ENCODE measurements at places on chromosomes 1 and 21. TPM values are rescaled to one million over a fixed set of nuclear protein-coding genes. Genes with fewer than 3 reads are reported as not detected.

POU3F1 gene
- 2.3 TPM for total RNA-seq

GRCh38 chr1:156295391-156295947, at the start of gene GLMP:
Gene GLMP (minus strand): TSS chr1:156295679. CDS start chr1:156295645, 34 bp downstream.
- H3K4me3 ChIP-seq: peak within 1 kb of the TSS; percentile 89
- peaks cover 21% of the 10 kb centered on the region for H3K4me1 ChIP-seq
- no peaks in the 10 kb centered on the region for H3K27me3 ChIP-seq
- DNase-seq: peak; percentile 46
- peaks cover 24% of the 10 kb centered on the region for H3K36me3 ChIP-seq

DNA sequence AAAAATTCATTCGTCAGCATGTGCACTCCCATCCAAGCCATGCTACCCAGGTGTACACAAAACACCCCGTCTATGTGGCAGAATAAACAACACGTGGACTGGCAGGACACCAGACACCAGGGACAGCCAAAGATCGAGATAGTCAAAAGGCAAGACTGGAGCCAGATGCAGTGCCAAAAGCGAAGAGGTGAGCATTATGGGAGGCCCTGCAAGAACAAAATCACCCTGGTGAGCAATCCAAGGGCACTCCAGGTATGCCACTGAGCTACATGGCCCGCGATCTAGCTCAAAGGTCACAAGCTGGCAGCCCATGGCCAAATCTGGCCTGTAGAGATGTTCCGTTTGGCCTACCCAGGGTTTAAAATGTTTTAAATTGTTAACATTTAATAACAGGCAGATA, 33.7 kb downstream of the PLPP3 start:
- H3K36me3 ChIP-seq: no peaks in the 10 kb centered on the region
- no peak for DNase-seq
- H3K4me1 ChIP-seq: peaks cover 24% of the 10 kb centered on the region

OR2T33 gene
- total RNA-seq: 0.11 TPM

ARMH1 gene
- 11.1 TPM for total RNA-seq

NEK2 gene
- 10.2 TPM for total RNA-seq

CSMD2 gene
- 16.0 TPM for total RNA-seq

GRCh38 chr1:110783292-110783918, 89.5 kb upstream of the CD53 start:
- peaks cover 9% of the 10 kb centered on the region for H3K27me3 ChIP-seq
- H3K4me3 ChIP-seq: no peak overlapping the region
- DNase-seq: peak; percentile 46
- H3K4me1 ChIP-seq: peaks cover 8% of the 10 kb centered on the region

GBP4 gene
- 2.7 TPM for total RNA-seq

DNA sequence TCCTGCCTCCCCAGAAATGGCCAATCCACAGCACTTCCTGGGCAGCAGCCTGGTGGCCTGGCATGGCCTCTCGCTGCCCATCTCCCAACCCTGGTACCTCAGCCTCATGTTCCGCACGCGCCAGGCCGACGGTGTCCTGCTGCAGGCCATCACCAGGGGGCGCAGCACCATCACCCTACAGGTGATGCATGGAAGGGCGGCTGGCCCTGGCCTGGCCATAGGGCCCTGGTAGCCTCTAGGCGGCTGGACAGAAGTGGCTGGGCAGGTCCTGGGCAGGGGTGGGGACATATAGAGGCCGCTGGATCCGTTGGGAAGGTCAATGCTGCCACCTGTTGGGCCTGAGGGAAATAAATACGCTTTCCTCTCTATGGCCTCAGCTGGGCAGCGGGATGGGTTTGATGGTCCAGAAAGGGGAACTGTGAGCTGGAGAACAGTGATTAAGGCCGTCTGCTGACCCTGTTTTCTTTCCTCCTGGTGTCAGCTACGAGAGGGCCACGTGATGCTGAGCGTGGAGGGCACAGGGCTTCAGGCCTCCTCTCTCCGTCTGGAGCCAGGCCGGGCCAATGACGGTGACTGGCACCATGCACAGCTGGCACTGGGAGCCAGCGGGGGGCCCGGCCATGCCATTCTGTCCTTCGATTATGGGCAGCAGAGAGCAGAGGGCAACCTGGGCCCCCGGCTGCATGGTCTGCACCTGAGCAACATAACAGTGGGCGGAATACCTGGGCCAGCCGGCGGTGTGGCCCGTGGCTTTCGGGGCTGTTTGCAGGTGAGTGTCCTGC, 14.4 kb downstream of the CELSR2 start:
- H3K27ac ChIP-seq: peak overlapping the region; percentile 47
- peaks cover 38% of the 10 kb centered on the region for H3K4me1 ChIP-seq
- no peak overlapping the region for H3K4me3 ChIP-seq
- DNase-seq: no peak
- H3K36me3 ChIP-seq: peaks cover 96% of the 10 kb centered on the region

DNA sequence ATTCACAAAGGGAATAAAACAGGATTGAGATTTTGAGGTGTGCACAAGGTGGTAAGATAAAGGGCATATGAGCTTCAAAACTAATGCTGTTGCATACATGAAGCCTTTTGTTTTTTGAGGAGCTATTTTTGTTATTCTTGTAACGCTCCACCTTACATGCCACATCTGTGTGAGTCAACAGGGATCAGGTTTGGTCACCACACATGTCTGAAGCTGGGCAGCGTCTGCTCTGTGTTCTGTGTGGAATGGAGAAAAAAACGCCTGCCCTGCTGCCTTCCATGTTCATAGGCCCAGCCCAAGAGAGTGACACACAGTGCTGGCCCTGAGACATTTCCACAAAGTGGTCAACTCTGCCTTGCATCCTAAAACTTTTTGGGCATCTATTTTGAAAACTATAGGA, 67.7 kb downstream of the MPZL1 start:
- H3K27me3 ChIP-seq: no peaks in the 10 kb centered on the region
- no peaks in the 10 kb centered on the region for H3K4me1 ChIP-seq
- no peak overlapping the region for H3K4me3 ChIP-seq
- no peak overlapping the region for H3K27ac ChIP-seq
- no peak for DNase-seq

GRCh38 chr1:115604508-115604907, 37.3 kb upstream of the VANGL1 start:
- no peak overlapping the region for H3K4me3 ChIP-seq
- no peaks in the 10 kb centered on the region for H3K36me3 ChIP-seq
- H3K27me3 ChIP-seq: no peaks in the 10 kb centered on the region
- no peak overlapping the region for H3K27ac ChIP-seq
- no peaks in the 10 kb centered on the region for H3K4me1 ChIP-seq

DNA sequence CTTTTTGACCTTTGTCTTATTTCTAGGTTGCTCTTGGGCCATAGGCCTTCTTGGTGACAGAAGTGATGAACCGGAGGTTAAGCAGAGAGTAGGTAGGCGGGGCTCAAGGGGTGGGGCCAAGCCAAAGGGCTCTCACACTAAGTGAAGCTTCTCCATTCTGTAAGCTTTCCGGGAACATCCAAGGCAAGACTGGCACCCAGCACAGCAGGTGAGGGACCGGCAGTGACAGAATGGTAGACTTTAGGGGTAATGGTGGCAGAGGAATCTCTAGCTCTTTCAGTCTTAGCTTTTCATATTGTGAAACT, at the start of gene TNFAIP8L2:
TNFAIP8L2 (plus strand) TSS at position 135 of the 305 bp plus-strand sequence. CDS start 2,049 bp downstream, outside the sequence.
- H3K4me3 ChIP-seq: peak within 1 kb of the TSS; percentile 5
- no peak for DNase-seq
- H3K27me3 ChIP-seq: no peaks in the 10 kb centered on the region

- DNase-seq: peak; percentile 81
- H3K27ac ChIP-seq: peak overlapping the region; percentile 68
- H3K27me3 ChIP-seq: no peaks in the 10 kb centered on the region
- H3K36me3 ChIP-seq: peaks cover 62% of the 10 kb centered on the region
- no peak overlapping the region for H3K4me3 ChIP-seq
Measured at GRCh38 chr1:31752952-31753475, 11.1 kb downstream of the ADGRB2 start.

PEX19 gene
- 54.6 TPM for total RNA-seq

GRCh38 chr21:26064506-26064905, 106.1 kb downstream of the APP start:
- H3K4me1 ChIP-seq: peaks cover 6% of the 10 kb centered on the region
- no peak overlapping the region for H3K4me3 ChIP-seq
- H3K27me3 ChIP-seq: no peaks in the 10 kb centered on the region
- no peak overlapping the region for H3K27ac ChIP-seq
- H3K36me3 ChIP-seq: no peaks in the 10 kb centered on the region

- no peaks in the 10 kb centered on the region for H3K4me1 ChIP-seq
- H3K4me3 ChIP-seq: no peak overlapping the region
- H3K27me3 ChIP-seq: no peaks in the 10 kb centered on the region
- DNase-seq: no peak
- H3K27ac ChIP-seq: peak overlapping the region; percentile 8
Measured at GRCh38 chr1:163730411-163730821, 408.7 kb downstream of the NUF2 start.

GRCh38 chr1:93638307-93638847, 43.3 kb downstream of the BCAR3 start:
- no peak overlapping the region for H3K27ac ChIP-seq
- no peaks in the 10 kb centered on the region for H3K27me3 ChIP-seq
- H3K4me3 ChIP-seq: no peak overlapping the region
- DNase-seq: no peak
- peaks cover 33% of the 10 kb centered on the region for H3K4me1 ChIP-seq
- H3K36me3 ChIP-seq: no peaks in the 10 kb centered on the region

- H3K36me3 ChIP-seq: no peaks in the 10 kb centered on the region
- H3K27me3 ChIP-seq: no peaks in the 10 kb centered on the region
- H3K4me3 ChIP-seq: no peak overlapping the region
- DNase-seq: no peak
- no peak overlapping the region for H3K27ac ChIP-seq
Measured at GRCh38 chr1:93964777-93965200, 55.6 kb upstream of the GCLM start.

GRCh38 chr21:31201548-31201947, 142.5 kb downstream of the TIAM1 start:
- H3K4me3 ChIP-seq: no peak overlapping the region
- no peak for DNase-seq
- no peak overlapping the region for H3K27ac ChIP-seq
- H3K27me3 ChIP-seq: no peaks in the 10 kb centered on the region

- H3K4me1 ChIP-seq: no peaks in the 10 kb centered on the region
- no peak overlapping the region for H3K27ac ChIP-seq
- H3K27me3 ChIP-seq: no peaks in the 10 kb centered on the region
- H3K4me3 ChIP-seq: no peak overlapping the region
Measured at GRCh38 chr1:63987014-63987627, 213.3 kb downstream of the ROR1 start.

- peaks cover 2% of the 10 kb centered on the region for H3K27me3 ChIP-seq
- peak overlapping the region; percentile 27 for H3K27ac ChIP-seq
- DNase-seq: no peak
- peak overlapping the region; percentile 61 for H3K4me3 ChIP-seq
Measured at GRCh38 chr1:91883470-91883869, 2.5 kb downstream of the TGFBR3 start.

DNA sequence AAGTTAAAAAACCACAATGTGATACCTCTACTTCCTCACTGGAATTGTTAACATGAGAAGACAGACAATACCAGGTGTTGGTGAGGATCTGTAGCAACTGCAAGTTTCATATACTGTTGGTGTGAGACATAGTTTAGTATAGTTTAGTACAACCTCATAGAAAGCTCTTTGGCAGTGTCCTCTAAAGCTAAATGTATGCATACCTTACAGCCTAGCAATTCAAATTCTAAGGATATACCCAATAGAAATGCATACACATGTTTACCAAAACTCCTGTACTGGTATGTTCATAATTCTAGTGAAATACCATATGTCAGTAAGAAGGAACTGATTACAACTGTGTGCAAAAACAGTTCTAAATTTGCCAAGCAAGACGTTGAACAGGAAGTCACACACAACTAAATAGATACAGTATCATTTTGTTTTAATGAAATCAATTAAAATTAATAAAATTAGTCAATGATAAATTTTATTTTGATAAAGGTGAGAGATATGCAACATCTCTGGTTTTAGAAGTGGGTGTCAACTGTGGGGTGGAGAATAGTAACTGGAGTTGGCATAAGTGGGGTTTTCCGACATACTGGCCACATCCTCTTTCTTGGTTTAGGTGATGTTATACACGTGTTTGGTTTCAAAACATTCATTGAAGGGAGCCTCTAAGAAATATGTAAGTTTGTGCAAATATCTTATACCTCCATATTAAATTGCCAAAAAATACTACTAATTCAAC, 450.7 kb downstream of the PTPRC start:
- H3K4me1 ChIP-seq: no peaks in the 10 kb centered on the region
- no peak overlapping the region for H3K4me3 ChIP-seq
- DNase-seq: no peak
- H3K27me3 ChIP-seq: no peaks in the 10 kb centered on the region
- no peaks in the 10 kb centered on the region for H3K36me3 ChIP-seq

MLLT11 gene
- 54.3 TPM for total RNA-seq

DNA sequence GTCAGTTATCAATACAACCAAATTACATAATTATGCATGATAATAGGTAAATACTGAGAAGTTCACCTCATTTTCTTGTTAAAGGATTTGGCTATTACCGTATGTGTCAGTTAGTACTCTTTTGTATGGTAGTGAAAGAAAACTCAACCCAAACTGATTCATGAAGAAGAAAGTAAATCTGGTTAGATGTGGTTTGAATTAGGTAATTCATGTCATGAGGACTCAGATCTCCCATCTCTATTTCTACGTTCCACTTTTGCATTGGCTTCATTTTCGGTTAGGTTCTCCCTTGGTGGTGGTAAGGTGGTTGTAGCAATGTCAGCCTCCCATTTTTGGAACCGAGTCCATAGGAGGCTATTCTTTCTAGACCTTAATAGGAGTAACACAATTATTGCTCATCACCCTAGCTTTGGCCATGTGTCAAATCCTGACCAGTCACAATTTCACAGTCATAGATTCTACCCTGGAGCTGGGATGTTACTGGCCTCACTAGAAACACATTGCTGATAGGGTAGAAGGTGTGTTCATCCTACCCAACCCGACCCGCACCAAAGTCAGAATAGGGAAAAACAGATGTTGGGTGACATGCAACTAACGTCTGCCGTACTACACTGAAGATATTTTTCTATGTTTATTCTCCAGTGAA, 97.6 kb downstream of the OSBPL9 start:
- no peaks in the 10 kb centered on the region for H3K4me1 ChIP-seq
- H3K27me3 ChIP-seq: no peaks in the 10 kb centered on the region
- H3K27ac ChIP-seq: no peak overlapping the region

- H3K36me3 ChIP-seq: no peaks in the 10 kb centered on the region
- no peak for DNase-seq
- H3K4me3 ChIP-seq: no peak overlapping the region
- H3K27ac ChIP-seq: no peak overlapping the region
- peaks cover 23% of the 10 kb centered on the region for H3K4me1 ChIP-seq
Measured at GRCh38 chr1:18352636-18353265, 128.0 kb upstream of the KLHDC7A start.

DNM3 gene
- 38.5 TPM for total RNA-seq

DNA sequence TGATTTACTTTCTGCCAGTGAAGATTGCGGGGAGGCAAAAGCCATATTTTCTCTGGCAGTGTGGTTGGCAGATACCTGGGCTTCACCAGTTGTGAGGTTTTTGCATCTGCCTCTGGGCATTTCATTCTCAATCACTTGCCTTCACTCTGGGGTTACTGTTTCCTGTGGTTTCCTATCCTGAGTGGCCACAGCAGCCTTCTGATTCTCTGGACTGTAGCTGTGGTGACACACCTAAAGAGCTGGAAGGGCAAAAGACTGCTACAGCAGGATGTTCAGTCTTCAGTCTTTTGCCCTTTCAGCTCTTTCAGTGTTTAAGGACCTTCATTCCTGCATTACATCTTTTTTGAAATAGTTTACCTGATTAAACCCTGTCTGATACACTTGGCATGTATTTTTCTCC, 50.5 kb upstream of the GPR52 start:
- DNase-seq: no peak
- H3K27me3 ChIP-seq: no peaks in the 10 kb centered on the region
- H3K27ac ChIP-seq: no peak overlapping the region
- H3K4me1 ChIP-seq: no peaks in the 10 kb centered on the region

C1orf53 gene
- total RNA-seq: 2.1 TPM

CD1E gene
- total RNA-seq: 0.10 TPM
